ENCODE measurements at places on chromosomes 6 and 20.

- DNase-seq, result no peak
These were observed 3.1 kb downstream of the QKI start for GRCh38 chr6:163417595-163417994.

DNA sequence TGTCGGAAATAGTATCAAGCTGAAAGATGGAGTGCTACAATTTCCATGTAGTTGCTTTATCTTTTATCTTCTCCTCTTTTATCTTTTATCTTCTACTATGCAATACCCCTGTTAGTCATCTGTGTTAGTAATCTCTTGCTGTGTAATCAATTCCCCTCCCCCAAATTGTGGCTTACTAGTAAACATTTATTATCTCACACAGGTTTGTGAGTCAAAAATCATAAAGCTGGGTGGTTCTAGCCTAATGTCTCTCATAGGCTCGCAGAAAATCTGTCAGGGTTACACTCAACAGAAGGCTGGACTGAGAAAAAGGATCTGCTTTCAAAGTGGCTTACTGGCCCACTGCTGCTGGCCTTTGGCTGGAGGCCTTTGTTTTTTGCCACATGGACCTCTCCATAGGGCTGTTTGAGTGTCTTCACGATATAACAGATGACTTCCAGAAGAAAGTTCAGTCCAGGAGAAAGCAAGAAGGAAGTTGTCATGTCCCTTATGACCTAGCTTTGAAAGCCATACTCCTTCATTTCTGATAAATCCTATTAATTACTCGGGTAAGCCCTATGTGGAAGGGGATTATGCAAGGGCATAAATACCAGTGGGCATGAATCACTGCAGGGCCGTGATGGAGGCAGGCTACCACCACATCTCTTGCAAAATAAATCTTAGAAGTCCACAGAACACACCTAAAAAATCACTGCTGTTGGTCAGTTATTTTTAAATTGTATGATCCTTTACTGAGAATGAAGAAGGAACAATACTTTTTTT lies 24.5 kb upstream of the PTCHD4 start:
- no peak for DNase-seq

DNA sequence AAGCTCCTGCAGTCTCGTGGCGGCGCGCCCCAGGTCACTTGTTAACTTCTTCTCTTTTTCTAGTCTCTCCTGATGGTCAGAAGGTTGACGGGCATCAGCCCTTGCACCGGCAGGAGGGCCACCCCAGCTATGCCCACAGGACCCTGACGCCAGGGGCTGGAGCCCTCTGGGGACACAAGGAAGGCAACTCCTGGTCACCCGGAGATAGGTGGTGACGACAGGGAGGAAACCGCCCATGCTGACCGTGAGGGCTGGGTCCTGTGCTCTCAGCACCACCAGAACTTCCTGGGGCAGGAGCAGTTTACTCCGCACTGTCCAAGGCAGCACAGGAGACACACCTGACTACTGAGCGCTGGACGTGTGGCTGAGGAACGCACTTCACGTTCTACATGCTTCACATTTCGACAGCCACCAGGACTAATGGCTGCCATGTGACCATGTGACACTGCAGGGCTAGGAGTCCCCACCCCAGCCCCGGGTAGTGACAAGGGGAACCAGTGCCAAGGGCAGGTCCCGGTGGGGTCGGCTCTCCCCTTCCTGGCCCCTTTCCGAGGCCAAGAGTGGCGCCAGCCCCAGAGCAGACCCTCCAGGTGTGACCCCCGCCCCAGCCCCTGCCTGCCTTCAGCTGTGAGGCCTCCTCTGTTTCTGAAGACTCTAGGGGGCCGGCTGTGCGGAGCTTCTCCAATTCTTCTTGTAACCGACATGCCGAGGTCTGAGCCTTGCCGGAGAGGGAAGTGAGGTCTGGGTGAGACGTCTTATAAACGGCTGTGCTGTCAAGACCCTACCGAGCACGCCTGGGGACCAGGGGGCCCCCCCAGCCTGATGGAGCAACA lies 45.2 kb downstream of the DSTN start:
- DNase-seq, result no peak

- DNase-seq, result peak; percentile 15
These were observed 452 bp downstream of the TRAF3IP2 start for GRCh38 chr6:111605100-111605751.

GRCh38 chr6:112370946-112371345 lies 23.8 kb downstream of the RFPL4B start:
- DNase-seq, result no peak

DNA sequence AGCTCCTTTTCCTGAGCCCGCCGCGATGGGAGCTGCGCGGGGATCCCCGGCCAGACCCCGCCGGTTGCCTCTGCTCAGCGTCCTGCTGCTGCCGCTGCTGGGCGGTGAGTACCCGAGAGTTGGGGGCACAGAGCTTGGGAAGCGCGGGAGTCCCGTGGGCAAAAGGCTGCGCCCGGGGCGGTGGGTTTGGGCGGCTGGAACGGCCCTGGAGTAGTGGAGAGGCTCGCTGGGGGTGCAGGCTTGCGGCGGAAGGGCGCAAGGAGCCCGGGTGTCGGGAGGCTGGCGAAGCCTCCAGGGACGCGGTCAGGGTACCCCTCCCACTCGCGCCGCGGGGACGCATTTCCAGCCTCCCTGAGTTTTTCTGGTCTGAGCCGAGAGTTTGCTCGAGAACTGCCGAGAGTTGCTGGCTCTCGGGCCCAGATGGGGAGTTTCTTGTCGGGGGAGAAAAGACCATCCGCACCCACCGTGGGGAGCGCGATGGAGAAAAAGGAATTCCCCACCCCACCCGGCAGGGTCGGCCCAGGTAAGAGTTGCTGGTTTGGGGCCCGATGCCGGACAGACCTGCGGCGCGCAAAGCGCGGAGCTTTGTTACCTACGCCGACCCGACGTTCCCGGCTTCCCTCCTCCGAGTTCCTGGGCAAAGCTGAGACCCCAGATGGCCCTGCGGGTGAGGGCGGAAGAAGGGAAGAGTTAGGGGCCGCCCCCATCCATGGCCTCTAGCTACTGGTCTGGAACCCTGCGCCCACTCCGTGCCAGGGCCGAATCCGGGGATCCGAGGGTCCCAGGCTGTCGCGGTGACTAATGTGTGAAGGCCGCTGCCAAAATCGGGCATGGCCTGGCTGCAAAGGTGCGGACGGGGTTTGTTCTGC lies 584 bp downstream of the PTK7 start:
- DNase-seq, result no peak
